SJSA1 (cell line): ENCODE measurements at places on chromosomes 16 and 17. TPM values are rescaled to one million over a fixed set of nuclear protein-coding genes. Genes with fewer than 3 reads are reported as not detected.

GRCh38 chr17:63694950-63695773, 4.8 kb downstream of the LIMD2 start:
- no peak for DNase-seq

GRCh38 chr17:52138752-52139151, 19.8 kb downstream of the CA10 start:
- DNase-seq: no peak

Gene QPRT
- 0.13 and 1.9 TPM in 2 replicates for total RNA-seq

Gene OR4D1
- total RNA-seq: 0.03 TPM in 1 of 2 replicates, not detected in the other
